ENCODE measurements at places on chromosomes 3 and 15. TPM values are rescaled to one million over a fixed set of nuclear protein-coding genes. Genes with fewer than 3 reads are reported as not detected.

GRCh38 chr3:60555686-60556354, 695.4 kb downstream of the FHIT start:
- DNase-seq = no peak

DNA sequence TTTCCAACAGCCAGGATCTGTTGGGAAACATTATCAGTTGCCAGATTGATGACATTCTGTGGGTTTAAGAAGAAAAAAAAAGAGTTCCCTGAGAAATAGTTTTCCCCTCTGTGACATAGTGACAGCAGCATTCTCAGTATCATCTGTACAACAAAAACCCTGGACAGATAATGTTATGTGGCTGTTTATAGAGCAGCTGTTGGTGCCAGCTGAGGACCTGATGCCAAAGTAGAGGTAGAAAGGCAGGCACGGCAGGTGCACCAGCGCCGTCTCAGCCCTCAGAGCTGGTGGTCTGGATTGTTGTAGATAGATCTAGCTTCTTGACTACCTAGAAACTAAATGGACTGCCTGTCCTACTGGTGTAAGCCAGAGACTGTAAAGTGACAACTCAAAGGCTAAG, 56.2 kb upstream of the FILIP1L start:
- no peak for DNase-seq

DNA sequence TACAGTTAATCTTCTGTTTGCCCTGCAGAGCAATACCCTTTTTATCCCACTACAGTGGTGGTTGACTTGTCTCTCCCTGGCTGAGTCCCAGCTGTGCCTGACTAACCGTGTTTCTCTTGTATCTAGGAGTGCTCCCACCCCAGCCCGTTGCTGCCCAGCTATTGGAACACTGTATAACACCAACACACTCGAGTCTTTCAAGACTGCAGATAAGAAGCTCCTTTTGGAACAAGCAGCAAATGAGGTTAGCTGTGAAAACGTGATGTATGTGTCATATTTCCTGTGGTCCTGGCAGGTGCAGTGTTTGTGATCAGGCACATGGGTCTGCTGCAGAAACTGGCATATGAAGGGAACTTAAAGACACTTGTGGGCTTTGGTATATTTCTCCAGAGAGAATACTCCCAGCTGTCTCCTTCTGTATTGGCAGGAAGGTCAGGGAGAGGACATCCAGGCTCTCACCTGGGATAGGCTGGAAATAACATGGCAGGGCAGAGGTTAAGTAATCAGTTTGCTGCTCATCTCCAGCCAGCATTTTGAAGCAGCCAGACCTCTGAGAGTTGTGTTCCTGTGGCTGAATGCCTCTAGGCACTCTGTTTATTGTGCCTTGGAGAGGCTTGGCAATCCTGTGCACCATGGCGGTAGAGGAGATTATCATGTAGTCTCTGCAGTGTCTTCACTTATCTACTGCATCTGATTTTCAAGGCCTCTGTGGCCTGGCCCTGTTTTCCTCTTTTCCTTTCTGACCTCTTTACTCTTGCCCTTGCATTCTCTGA, 34.8 kb downstream of the ATG7 start:
- DNase-seq = peak; percentile 21

GRCh38 chr3:53194210-53195065, 33.4 kb downstream of the PRKCD start:
- no peak for DNase-seq

GRCh38 chr3:54706738-54707137, 221.1 kb downstream of the LRTM1 start:
- DNase-seq = no peak

Gene MAP2K1
- 26.4 TPM for total RNA-seq

- no peak for DNase-seq
Observed at GRCh38 chr3:112074006-112074405, 12.2 kb upstream of the C3orf52 start.

GRCh38 chr15:39692356-39693327, 90.0 kb downstream of the FSIP1 start:
- DNase-seq = peak; percentile 21

DNA sequence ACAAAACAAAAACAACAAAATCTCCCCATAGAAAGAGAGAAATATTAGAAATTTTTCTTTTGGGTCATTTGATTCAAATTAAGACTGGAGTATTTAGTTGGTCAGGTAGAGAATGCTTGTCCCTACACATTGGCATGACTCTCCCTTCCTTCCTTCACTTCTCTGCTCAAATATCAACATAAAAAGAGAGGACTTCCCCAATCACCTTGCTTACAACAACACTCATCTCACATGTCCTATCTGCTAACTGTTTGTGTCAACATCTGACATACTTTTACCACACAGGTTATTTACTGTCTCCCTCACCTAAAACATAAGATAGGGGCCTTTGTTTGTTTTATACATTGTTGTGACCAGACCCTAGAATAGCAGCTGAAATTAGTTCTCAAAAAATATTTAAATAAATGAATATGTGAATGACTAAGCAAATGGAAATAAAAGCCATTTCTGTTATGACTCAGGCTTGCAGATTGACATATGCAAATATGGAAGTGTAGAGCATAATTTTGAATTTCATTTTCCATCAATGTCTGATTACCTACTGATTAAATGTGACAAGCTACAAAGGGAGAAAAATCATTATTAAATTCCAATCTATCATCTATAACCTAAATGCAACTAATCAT, 304.8 kb downstream of the CTNNB1 start:
- DNase-seq = no peak

- DNase-seq = no peak
Observed at GRCh38 chr3:104646196-104646595, 720.5 kb upstream of the ALCAM start.

- no peak for DNase-seq
Observed at GRCh38 chr3:175432376-175433025, 573.4 kb downstream of the NAALADL2 start.

Gene PLA1A
- total RNA-seq = not detected

GRCh38 chr3:89179355-89180001, 72.1 kb downstream of the EPHA3 start:
- DNase-seq = no peak

DNA sequence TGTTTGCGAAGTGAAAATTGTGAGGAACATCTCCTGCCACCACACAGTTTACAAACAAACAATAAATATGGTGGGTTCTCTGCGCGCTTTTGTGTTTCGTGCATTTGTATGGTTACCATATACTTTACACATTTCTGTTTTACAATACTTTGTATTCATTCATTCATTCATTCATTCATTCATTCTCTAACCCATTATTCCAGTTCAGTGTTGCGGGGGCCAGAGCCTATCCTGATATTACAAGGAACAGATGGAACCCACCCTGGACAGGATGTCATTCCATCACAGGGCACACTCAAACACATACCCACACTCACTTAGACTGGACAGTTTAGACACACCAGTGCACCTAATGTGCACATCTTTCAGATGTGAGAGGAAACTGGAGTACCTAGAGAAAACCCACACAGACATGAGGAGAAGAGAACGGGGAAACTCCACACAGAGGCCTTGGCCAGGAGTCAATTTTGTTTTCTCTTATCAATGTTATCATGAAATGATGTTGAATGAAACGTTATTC, 160.5 kb downstream of the FNDC3B start:
- DNase-seq = no peak

DNA sequence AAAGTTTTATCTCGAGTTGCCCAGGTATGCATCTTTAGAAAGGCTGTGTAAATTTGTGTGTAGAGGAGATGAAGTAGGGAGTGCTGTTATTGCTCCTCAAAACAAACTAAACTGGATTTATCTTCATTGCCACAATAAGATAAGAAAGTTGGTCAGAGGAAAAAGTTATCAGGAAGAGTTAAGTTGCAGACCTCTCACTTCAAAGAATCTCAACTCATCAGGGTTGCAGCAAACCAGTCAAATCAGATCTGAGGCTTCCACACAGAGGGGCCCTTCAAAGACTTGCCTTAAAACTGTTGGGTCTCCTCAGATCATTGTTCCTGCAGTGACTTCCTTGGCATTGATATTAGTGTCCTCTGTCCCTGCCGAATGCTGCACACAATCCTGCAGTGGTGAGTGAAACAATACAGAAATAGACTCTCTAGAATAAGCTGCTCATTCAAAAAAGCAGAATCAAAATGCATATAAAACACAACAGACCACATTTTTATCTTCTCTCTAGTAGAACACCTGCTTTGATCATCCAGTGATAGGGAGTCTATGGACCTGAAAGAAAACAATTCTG, 191.2 kb upstream of the CBLB start:
- DNase-seq = no peak

DNA sequence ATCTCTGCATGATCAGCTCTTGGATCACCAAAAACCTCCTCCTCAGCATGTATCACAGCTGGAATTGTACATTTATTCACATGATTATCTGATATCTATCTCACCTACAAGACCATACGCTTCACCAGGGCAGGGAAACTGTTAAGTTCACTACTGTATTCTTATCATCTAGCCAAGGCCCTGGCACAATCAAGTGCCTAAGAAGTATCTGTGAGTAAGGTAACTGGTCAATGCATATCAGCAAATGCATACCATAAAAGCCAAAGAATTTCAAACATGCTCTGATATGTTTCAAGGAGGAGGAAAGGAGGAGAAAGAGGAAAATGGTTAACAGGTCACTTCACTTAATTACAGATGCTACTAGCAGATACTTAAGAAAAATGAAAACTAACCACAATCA, 158.4 kb downstream of the LIPC start:
- DNase-seq = no peak

- no peak for DNase-seq
Observed at GRCh38 chr15:33215941-33216872, 21.7 kb upstream of the FMN1 start.

GRCh38 chr15:78927077-78927790, 17.6 kb downstream of the CTSH start:
- DNase-seq = no peak

Gene MB21D2
- 61.9 TPM for total RNA-seq

DNA sequence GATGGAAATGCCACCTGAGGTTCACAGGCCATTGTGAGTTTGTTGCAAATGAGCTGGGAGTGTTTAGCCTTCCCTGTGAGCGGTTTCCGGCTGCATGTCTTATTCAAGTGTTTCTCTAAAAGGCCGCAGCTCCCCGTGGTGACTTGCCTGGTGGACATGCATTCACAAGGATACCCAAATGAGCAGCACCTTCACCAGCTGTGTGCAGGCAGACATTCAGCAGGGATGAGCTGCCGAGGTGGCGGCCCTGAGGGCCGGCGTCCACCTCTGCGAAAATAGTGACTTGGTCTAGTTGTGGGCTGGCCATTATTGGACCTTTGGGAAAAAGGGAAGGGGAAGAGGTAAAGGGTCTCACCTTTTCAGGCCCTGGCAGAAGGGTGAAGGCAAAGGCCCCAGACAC, 23.4 kb downstream of the SPSB4 start:
- no peak for DNase-seq

DNA sequence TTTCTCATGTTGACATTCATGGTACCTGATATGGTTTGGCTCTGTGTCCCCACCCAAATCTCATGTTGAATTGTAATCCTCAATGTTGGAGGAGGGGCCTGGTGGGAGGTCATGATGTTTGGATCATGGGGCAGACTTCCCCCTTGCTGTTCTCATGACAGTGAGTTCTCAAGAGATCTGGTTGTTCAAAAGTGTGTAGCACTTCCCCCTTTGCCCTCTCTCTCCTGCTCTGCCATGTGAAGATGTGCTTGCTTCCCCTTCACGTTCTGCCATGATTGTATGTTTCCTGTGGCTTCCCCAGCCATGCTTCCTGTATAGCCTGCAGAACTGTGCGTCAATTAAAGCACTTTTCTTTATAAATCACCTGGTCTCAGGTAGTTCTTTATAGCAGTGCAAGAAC, 3.3 kb upstream of the UBL7 start:
- no peak for DNase-seq

Gene RTP4
- not detected for total RNA-seq

Gene MYL3
- total RNA-seq = not detected

DNA sequence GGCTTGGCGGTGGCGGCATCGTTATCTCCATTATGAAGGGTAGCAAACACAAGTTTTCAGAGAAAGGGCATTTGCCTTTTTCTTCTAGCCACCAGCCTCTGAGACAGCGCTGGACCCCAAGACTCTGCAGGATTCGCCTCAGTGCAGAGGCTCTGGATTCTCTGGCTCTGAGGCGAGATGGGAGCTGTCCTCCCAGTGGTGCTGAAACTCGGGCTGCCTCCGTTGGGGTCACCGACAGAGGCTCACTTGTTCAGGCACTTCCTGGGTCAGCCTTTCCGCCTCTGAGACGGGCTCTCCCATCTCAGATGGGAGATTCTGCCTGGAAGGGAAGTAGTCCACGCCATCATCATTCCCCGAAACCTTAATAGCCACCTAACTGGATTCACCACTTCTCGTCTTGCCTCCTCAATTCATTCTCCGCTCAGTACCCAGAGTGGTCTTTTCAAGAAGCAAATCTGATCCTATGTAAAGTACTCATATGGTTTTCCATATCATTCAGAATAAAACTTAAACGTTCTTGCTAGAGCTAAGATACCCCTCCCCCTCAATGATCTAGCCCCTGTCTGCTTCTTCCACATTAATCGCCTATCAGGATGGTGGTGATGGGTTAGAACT, 76.9 kb downstream of the RHCG start:
- DNase-seq = no peak

- DNase-seq = no peak
Observed at GRCh38 chr3:141646760-141647561, 91.1 kb upstream of the RNF7 start.

DNA sequence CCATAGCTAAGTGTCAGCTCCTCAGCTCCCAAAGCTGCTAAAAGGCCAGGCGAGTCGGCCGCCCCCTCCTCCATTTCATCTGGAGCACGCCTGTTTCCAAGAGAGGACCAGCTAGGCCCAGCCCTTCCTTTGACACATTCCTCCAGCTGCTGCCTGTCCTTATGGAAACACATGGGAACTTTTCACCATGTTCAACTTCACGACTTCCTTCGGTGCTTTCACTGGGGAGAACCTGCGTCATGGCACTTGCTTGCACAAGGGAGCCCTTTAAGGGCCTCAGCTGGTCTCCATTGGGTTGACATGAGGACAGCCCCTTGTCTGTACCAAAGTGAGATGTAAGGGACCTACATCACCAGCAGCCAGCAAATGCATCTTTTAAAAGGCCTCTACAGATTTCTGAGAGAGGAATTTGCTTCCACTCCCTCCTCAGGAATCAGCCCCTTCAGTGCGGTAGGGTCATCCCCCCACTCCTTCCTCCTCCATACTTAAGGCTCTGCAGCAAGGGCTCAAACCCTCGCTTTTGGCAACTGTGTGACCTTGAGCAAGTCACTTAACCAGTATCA, 2.1 kb downstream of the MAGI1 start:
- no peak for DNase-seq

- DNase-seq = no peak
Observed at GRCh38 chr3:172176061-172176770, 136.8 kb downstream of the FNDC3B start.

DNA sequence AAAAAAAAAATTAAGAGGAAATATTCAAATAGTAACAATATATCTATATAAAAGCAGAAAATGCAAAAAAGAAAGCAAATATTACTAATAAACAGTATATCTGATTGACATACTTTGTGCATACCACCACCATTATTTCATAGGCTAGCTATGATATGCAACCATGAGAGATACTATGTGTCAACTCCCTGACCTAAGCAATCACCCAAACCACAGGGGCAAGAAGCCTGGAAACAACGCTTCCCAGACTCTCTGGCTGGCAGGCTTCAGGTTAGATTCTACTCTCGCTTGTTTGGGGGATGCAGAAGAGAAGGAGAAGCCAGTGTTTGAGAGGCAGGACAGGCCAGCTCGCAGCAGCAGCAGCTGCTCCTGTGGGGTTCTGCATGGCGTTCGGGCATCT, 169.3 kb upstream of the TPM1 start:
- no peak for DNase-seq

GRCh38 chr3:132180337-132180791, 136.8 kb upstream of the ACP3 start:
- no peak for DNase-seq

GRCh38 chr3:7410782-7411181, 549.9 kb downstream of the GRM7 start:
- no peak for DNase-seq

GRCh38 chr15:71261909-71262308, 146.6 kb downstream of the THSD4 start:
- DNase-seq = no peak
